ENCODE measurements at places on chromosomes 2 and 18.
A peak's percentile ranks its signal among the peaks of the same experiment; 100 is the strongest.

DNA sequence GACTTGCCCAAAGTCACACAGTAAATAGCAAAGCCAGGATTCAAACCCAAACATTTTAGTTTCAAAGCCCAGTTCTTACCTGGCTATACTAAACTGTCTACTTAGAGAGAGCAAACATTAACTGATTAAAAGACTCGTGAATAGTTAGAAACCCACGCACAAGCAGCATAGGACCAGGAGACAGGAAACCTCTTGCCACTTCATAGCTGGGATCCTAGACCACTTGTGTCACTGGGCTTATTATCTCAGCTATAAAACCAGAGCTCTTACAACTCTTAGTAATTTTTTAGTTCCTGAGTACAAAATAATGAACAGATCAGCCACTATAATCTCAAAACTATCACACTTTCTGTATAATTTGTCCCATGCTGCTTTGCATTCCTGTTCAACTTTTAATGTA lies 2.4 kb upstream of the AAK1 start:
- DNase-seq = no peak

DNA sequence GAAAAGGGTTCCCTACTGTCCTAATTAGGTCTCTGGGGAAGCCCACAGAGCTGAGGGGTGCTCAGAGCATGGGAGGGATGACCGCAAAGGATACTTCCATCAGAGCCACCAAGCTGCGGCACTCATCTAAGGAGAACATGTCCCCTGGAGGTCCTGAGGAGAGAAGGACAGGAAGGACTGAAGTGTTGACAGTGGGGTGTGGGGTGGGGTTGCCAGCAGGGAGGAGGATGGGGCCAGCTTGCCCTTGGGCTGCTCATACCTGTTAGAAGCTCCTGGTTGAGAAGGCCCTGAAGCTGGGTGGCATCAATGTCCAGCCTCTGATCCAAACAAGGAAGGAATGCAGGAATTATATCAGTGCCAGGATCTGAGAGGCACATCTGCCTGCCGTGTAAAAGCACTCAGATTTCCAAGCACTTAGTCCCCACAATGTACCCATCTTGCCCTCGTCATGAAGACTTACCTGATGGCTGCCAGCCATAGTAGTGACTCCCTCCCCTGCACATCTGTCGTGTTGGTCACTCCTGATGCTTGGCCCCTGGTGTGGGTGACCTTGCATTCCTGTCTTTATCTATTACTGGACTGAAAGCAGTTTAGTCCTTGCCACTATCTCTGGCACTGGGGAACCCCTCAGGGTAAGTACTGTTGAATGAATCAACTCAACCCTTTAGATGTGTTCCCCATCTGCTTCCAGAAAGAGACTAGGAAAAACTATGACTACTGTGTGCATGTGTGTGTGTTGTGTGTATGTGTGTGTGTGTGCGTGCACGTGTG lies 68.9 kb downstream of the CAPN13 start:
- DNase-seq = no peak

DNA sequence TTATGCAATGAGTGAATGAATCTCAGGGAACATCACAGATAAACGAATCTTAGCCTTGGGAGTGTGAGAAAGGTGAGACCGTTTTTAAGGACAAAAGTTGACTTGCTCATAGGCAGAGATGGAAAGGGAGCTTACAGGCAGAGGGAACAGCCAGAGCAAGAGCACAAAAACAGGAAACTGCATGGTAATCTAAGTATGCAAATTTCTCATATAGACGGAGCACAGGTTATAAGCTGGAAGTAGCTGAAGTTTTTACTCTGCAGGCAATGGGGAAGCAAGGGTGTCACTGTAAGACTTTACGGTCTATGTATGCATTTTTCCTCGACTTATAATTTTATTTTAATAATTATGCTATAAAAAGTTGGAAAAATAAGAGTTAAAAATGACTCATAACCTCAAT lies 44.8 kb upstream of the STRN start:
- DNase-seq = no peak

GRCh38 chr2:12539776-12540562 lies 176.8 kb upstream of the TRIB2 start:
- DNase-seq = no peak

- peak; percentile 20 for DNase-seq
Measured at GRCh38 chr18:5851998-5852397, 43.3 kb downstream of the TMEM200C start.

DNA sequence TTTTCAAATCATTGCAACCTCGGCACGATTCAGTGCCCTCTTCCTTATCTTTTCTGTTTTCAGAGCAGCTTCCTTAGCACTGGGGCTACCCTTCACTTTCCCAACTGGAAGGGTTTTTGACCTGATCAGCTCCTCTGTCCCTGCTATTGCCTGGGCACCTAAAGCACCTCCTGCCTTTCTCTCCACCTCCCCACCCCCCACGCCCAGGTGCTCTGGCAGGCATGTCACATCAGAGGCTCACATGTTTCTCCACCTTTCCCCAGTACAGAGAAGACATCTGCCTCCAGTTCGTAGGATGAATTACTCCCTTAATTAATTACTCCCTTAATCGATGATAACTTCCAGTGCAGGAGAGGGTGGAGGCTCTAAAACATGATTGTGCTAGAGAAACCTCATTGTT lies 88.7 kb upstream of the LCLAT1 start:
- DNase-seq = no peak

DNA sequence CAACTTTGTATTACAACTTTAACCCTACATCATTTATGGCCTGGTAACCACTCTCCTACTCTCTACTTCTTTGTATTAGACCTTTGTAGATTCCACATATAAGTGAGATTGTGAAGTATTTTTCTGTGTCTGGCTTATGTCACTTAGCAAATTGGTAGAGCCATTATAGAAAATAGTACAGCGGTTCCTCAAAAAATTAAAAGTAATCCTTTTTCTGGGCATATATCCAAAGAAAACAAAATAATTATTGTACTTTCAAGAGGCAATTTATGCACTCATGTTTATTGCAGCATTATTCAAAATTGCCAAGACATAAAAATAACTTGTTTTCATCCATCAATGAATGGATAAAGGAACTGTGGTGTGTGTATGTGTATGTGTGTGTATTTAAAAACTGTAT lies 537.5 kb upstream of the FSIP2 start:
- no peak for DNase-seq

GRCh38 chr2:168457190-168457895 lies 1.3 kb downstream of the CERS6 start:
- peak; percentile 94 for DNase-seq

GRCh38 chr18:22169011-22169888 lies at the start of gene GATA6:
GATA6 (plus strand) TSS chr18:22169589; CDS start chr18:22171145, 1,556 bp downstream.
- DNase-seq = peak; percentile 84
